ENCODE measurements at places on chromosomes 4 and X.

GRCh38 chr4:1249731-1250526 is 999 bp upstream of the CTBP1 start:
- DNase-seq = no peak

GRCh38 chr4:74066232-74066631 is 27.7 kb upstream of the CXCL3 start:
- DNase-seq = no peak

DNA sequence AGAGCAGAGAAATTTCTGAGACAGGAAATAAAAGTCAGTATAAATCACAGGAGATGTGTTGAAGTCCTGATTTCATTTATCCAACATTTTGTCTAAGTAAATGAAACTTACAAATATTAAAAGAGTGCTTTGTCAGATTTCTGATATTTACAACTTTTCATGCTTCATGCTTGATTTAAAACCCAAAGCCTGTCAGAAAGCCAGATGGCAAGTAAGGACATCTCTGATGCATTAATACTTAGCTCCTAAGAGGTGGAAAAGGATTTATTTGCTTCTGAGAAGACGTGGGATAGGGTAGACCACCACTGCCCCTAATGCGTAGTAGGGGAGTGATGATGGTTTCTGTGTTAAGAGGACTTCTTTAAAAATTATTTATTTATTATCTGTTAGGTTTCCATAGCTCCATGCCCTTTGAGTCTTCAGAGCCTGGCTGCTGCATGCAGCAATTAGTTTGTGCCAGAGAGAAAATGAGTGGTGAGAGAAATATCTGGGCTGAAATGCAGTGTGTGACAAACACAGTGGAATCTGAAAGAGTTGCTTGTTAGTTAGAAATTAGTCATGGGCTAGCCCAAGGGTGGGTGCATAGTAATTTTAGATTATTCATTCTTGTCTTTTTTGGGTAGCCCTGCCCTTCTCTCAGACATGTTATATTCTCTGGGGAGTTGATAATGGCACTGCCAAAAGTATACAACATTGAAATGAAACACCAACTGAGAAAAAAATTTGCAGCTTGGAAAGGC is 333.8 kb downstream of the C4orf33 start:
- DNase-seq = no peak

- DNase-seq = no peak
These were observed 75.9 kb upstream of the AFAP1 start for GRCh38 chr4:8015512-8015911.

GRCh38 chr4:116088771-116089170 is 975.4 kb upstream of the NDST4 start:
- no peak for DNase-seq

DNA sequence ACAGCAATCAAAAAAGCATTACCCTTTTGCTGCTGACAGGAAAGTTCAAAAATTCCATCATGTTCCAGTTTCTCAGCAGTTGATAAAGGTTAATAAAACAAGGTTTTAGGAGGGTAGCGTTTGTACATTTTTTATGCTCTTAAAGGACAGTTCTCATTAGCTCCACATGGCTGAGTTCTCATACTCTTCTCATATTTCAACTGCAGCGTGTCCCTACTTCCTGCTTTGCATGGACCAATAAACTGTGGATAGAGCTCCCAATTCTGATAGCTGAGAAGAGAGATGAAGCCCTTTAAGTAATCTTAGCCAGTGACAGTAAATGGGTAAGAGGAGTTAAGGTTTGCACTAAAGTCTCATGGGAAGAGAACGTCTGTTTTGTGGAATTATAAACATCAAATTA is 53.5 kb downstream of the SPANXA2 start:
- no peak for DNase-seq

DNA sequence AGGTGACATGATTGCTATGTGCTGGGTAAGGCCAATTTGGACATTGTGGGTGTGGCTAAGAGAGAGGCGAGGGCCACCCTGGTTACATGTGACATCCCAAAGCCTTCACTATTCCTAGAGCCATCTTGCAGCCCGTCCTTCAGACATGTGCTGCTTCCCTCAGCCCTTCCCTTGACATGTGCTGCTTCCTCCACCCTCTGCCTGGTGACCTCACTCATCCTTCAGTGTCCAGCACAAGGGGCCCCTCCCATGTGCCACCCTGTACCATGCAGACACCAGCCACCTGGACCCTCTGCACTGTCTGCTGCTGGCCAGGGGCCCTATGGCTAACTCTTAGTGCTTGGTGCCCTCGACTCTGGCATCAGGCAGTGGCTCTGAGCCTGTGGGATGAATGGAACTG is 27.4 kb downstream of the ADRA2C start:
- DNase-seq = no peak

GRCh38 chrX:115068896-115069295 is 51.5 kb upstream of the IL13RA2 start:
- no peak for DNase-seq

DNA sequence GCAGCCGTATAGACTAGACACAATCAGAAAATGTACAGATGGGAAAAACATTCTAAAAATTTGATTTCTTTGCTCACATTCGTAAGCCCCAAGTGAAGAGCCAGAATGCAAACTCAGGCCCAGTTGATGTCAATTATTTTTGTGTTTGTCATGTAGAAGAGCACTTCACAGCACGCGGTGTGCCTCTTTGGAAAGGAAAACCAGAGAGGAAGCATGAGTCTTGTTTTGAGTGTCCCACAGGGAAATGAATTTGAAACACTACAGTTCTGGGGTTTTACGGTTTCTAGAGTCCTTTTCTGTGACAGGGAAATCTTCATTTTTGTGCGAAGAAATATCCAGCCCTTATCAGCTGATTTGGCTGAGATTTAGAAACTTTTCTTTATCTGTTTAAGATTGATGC is 554.6 kb upstream of the BOD1L1 start:
- DNase-seq = no peak

DNA sequence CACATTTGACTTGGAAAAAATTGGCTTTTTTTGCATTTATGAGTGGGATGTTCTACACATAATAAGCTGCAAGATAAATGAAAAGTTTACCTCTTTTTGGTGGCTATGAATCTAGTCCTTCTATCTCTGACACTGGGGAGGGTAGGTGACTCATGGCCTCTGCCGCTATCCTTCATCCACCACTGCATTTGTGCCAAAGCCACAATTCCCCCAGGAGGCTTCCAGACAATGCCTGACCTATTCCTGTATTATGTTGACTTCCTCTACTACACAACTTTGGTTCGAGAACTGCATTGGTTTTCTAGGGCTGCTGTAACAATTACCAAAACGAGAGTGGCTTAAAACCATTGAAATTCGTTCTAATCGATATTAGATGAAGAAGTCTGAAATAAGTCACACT is 245.6 kb downstream of the TRAM1L1 start:
- DNase-seq = no peak

- no peak for DNase-seq
These were observed 69.3 kb upstream of the NOCT start for GRCh38 chr4:138946306-138946705.

GRCh38 chr4:53651156-53651735 is 60.0 kb upstream of the LNX1 start:
- no peak for DNase-seq

GRCh38 chr4:149029056-149029651 is 586.9 kb upstream of the NR3C2 start:
- no peak for DNase-seq

- no peak for DNase-seq
These were observed 490.3 kb upstream of the EPHA5 start for GRCh38 chr4:66160606-66161005.

GRCh38 chr4:122584519-122584918 is 36.3 kb downstream of the IL21 start:
- DNase-seq = no peak

- no peak for DNase-seq
These were observed 804.7 kb upstream of the NDST4 start for GRCh38 chr4:115918149-115918548.

- DNase-seq = no peak
These were observed 94.2 kb downstream of the LARP1B start for GRCh38 chr4:128155231-128155855.

GRCh38 chr4:123589301-123589700 is 192.7 kb downstream of the SPRY1 start:
- DNase-seq = no peak

DNA sequence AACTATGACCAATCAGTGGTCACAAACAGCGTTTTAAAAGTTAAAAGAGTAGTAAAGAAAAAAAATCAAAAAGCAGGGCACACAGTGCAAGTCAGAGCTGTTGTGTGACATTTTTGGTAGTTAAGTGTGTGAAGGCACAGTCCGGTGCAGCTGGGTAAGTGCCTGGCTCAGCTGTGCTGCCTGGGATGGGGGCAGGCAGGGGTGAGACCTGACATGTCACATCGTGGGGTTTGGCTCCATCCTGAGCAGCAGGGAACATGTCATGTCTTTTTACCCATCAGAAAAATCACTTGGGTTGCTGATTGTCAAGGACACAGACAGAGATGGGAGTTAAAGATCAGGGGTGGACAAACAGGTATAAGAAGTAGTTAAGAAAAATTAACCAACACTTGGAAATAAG is 125.1 kb downstream of the NSUN7 start:
- no peak for DNase-seq

DNA sequence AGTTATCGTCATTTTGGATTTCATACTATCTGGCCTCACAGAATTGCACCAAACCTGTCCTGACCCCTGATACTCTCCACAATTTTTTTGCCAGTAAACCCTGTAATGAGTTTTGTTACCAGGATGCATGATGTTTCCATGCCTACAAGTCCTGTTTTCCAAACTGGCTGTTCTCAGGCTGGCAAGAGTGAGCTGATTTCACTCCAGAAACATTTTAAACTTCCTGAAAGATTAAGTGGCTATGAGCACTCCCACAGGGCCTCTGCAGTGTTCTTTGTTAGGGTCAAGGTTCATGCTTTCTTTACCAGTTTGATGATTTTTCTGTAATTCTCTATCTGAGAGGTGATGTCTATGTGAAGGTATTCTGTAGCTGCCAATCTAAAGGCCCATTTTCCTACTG is 31.7 kb upstream of the PDLIM3 start:
- DNase-seq = no peak

DNA sequence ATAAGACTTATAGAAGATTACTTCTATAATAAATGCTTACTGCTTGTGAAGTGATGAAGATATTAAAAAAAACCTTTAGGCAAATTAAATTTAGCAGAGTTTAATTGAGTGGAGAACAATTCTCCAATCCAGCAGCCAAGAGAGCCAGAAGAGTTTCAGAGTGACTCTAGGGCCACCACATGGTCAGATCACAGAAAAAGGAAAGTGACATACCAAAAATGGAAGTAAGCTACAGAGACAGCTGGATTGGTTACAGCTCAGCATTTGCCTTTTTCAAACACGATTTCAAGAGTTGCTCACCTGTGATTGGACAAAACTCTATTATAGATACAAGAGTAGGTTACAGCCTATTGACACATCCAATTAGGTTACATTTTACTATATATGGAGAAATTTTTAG is 79.0 kb upstream of the TRAM1L1 start:
- no peak for DNase-seq

GRCh38 chrX:41705680-41706374 is 17.1 kb downstream of the GPR34 start:
- no peak for DNase-seq

DNA sequence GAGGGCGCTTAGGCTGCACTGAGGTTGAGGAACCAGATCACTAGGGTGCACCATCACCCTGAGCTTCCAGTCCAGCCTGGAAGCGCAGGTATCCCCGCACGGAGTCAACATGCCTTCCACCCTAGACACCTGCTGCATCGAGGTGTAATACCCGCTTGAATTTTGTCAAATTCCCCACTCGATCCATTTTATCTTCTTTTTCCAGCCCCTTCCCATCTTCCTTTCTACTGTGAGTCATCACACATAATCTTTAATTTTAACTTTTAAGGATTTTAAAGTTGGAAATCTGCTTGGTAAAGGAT is 821 bp downstream of the PLK4 start:
- no peak for DNase-seq

DNA sequence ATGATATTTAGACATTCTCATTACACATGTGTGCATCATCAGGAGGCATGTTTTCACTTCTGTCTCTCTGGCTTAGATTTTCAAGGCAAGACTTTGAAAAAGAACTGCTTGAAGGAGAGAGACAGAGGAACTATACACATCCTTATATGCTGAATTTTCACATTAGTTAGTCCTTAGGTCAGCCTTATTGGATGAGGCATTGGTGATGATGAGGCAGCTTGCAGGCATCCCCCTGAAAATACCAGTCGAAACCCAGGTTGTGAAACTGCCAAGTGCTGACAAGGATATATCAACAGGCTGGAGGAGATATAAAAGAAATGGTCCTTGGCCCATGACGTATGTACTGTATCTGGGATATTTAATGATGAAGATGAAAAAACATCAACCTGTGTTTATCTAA is 297.2 kb upstream of the AADAT start:
- DNase-seq = no peak

DNA sequence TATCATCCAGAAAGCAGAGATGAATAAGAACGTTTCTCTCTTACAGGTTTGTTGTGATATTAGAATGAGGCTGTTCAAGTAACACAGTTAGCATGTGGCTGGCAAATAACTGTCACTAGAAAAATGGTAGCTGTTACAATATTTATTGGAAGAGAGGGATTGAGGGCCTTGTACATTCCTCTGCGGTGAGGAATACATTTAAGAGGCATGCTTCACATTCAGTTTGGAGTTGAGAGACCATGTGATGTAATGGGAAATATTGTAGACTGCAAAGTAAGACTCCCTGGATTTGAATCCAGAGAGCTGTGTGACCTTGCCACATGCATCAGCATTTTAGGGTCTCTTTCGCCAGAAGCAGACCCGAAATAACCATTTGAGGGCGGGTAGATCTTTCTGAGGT is 104.8 kb upstream of the KIT start:
- no peak for DNase-seq

- no peak for DNase-seq
These were observed 33.8 kb downstream of the CEP44 start for GRCh38 chr4:174317531-174317930.

DNA sequence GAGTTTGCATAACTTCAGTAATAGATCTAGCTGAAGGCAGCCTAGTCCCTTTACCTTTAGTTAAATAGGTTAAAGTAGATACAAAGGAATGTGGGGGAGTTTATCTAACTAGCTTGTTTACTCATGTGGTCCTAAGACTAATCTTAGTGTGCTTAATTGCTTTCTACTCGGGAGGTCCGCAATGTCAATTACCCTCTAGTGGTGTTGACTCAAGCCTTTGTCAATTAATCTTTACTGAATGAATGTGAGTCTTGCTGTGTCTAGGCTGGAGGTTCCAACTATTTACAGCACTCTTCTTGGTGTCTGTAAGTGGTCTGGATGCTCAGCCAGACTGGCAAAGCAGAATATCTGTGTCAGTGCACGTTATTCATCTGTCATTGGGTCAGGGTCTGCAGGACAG is 17.9 kb upstream of the YTHDC1 start:
- DNase-seq = no peak

DNA sequence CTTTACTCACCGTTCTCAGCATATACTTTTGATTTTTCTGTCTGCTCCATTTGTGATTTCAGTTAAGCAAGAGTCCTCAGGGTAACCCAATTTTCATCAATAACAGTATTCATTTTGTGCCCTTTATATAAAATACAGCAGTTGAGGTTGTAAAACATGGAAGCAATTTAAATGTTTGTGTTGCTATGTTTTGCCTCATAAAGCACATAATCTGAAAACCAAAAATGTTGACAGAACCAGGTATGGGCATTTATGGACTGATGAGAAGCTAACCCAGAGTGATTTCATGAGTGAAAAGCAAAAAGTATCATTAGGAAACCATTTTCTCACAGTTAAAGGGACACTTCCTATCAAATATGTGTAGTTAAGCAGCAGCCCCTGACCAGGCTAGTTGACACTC is at the start of gene ASIC5:
Gene ASIC5, minus strand, starts transcription at position 101 of the 400 bp plus-strand sequence. Its CDS starts 51 bp downstream, at position 50.
- DNase-seq = no peak
